Activated gamma-delta T cell treated with anti-CD3 and anti-CD28 coated beads, Interleukin-2, amount 50 U/mL, for 16 hours (primary cell): ENCODE measurements at places on chromosomes 12 and 14.

GRCh38 chr14:21825149-21825743 lies 151.6 kb upstream of the OR4E1 start:
- no peak for DNase-seq

- no peak for DNase-seq
Observed at GRCh38 chr12:3540387-3540990, 49.5 kb downstream of the PRMT8 start.

GRCh38 chr12:47900131-47901062 lies 4.4 kb downstream of the VDR start:
- DNase-seq, result no peak

- DNase-seq, result no peak
Observed at GRCh38 chr14:93944348-93945069, 17.4 kb downstream of the FAM181A start.

- DNase-seq, result no peak
Observed at GRCh38 chr12:106113824-106114446, 24.8 kb downstream of the NUAK1 start.

DNA sequence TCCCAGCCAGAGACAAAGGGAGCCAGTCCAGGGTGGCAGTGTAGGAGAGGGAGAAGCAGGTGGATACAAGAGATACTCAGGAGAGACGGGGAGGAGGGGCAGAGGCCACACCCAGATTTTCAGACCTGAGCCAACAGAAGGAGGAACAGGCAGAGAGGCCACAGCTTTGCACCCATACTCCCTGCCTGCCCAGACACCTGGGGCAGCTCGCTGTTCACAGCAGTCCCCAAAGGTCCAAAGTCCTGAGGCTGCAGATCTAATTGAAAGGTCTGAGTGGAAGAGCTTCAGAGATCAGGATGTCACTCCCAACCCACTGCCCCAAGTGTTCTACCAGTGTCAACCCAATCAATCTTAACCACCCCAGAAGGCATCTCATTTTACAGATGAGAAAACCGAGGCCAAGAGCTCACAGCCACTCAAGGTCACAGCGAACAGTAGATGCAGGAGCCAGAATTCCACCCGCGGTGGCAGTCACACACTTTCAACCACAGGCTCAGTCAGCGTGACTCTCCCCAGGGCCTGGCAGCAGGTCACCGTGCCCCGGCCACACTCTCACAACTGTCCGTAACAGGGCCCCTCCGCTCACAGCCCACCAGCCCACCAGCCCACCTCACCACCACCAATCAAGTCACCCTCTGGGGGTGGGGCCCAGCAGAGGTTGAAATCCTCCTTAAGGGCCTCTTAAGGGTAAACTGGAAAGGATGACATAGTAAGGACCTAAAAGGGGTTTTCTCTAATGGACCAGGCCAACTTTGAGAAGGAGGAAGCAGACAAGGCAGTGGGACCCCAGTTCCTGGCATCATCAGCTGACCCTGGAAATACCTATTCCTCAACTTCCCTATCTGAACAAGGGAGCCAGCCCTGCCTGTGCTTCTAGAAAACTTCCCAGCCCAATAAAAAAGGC lies 33.3 kb downstream of the ACTN1 start:
- no peak for DNase-seq

GRCh38 chr12:32997471-32997870 lies 100.9 kb upstream of the PKP2 start:
- no peak for DNase-seq

DNA sequence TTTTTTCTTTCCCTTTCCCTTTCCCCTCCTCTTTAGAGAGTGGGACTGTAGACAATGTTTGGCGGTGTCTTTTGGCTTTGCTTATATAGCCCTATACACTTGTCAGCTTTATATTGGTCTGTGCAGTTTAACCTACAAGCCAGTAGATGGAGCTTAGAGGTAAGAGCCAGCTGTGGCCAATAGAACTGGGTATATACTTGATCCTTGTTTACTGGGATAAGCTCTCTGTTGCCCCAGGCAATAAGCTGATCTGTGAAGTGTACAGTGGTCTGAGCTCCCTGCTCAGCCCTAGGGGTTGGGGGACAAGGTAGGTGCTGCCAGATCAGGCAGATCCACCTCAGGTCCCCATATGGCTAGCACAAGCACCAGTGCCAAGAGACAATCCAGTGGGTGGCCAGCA lies 434.1 kb downstream of the NOVA1 start:
- no peak for DNase-seq

DNA sequence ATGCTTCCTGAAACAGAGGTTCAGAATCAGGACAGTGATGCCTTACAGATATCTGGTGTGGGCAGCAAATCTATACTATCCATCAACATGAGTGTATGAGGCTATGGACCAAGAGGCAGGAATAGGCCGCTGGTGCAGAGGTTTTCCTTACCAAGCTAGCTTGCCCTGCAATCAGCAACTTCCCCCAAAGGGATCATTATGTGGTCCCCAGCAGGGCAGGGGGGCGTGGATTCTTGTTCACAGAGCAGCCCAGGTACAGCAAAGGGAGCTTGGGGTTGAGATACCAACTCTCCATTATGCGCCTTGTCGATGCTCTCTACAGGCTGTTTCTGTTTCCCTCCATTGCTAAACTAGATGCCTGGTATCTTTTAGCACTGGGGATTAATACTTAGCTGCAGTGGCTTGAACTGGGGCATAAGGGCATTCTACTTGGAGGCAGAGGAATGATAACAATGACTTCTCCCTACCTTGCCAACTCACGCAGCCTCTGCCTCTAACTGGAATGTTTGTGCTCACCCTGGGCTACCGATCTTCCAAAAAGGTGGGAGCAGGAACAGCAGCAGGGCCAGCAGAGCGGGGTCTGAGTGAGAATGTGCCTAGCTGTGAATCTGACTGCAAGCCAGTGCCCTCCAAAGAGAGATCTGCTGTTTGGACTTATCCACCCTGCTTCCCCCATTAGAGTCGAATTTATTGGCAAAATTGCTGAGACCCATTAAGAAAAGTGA lies 10.3 kb upstream of the KRT1 start:
- DNase-seq, result no peak

DNA sequence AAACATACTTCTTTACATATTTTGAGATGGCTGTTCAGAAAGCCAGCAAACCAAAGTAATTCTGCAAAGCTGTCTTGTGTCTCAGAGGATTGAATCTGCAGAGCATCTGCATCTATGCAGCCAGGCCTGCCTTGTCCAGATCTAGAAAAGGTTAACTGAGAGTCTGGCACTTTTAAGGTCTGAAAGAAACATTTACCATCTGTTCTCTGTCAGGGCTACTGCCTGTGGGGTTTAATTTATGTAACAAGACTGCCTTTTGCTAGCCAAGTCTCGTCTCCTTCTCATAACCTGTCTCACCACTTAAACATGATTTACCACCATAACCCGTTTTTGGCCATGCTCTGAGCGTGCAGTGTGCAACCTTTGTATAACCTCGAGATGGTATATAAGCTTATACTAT lies 194.2 kb downstream of the SYT10 start:
- no peak for DNase-seq
